NCI-H2029 (cell line): ENCODE measurements at places on chromosomes 4 and X.

DNA sequence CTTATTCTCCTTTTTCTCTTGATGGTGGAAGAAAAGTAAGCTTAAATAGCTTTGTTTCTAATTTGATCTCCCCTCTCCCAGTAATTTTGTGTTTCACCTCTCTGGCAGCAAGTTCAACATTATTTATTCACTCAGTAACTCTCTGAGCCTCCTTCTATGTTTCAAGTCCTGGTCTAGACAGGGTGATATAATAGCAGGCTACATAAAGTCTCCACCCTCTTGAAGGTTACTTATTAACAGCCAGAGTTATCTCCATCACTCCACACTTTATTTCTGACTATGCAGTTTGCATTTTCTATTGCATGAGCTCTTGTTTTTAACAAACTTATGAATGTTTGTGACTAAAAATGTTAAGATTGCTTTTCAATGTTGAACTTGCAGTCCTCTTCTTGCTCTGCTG lies 17.8 kb upstream of the ANOS1 start:
- DNase-seq = no peak

DNA sequence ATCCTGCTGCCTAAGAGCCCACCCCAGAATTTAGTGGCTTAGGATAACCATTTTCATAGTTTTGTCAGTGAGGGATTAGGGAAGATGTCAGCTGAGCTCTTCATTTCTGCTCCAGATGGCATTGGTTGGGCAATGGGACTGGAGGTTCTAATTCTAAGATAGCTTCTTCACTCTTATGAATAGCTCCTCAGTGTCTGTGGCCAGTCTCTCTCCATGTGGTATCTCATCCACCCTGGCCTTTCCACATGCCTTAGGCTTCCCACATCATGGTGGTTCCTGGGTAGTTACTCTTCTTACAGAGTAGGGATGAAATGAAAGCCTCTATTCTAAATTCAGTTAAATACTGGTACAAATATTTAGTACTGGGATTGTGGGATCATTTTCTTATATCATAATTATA lies 31.3 kb downstream of the REPS2 start:
- DNase-seq = no peak

GRCh38 chrX:21408788-21409187 lies 34.6 kb downstream of the CNKSR2 start:
- DNase-seq = no peak

DNA sequence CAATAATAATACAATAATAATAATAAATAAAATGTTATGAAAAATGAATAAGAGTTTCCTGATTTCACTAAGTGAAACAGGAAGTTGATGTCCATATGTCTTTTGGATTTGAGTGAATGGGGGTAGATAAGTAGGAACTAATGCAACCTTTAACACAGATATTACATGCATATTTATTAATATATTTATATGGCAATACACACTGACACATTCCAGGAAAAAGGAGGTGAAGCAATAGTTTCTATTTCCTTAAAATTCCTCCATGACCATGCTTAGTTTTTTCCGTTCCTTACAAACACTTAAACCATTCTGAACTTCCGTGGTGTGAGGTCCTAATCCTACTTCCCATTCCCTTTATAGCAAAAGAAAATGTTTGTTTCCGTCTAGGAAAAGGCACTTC lies 48.3 kb downstream of the ATXN3L start:
- DNase-seq = no peak

GRCh38 chrX:9327086-9327746 lies 137.6 kb upstream of the TBL1X start:
- no peak for DNase-seq
